Non-pigmented ciliary epithelial cell (primary cell): ENCODE measurements at places on chromosomes 12 and 14.

DNA sequence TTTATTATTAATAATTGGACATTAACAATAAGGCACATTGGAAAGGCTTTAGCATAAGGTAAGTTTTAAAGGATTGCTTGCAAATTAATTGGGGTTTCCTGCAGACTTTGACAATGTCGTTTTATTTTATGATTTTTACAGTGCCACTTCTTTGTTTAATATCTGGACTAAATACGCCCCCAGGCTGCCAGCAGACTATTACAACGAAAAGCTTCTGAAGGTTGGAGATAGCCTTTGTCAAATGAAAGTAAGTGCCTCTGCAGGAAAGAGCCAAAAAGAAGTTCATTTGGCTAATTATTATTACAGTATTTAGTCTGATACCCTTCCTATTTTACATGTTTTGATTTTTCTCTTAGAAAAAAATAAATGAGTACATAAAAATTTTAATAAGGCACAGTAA is 11.3 kb downstream of the CFAP54 start:
- DNase-seq, result no peak

DNA sequence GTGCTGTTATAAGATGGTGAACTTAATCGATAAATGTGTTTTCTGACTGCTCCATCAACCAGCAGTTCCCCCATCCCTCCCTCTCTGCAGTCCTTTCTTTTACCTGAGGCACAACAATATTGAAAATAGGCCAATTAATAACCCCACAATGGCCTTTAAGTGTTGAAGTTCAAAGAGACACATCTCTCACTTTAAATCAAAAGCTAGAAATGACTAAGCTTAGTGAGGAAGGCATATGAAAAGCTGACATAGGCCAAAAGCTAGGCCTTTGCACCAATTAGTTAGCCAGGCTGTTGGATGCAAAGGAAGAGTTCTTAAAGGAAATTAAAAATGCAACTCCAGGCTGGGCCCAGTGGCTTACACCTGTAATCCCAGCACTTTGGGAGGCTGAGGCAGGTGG is 43.7 kb downstream of the SAV1 start:
- no peak for DNase-seq

GRCh38 chr12:53096089-53096741 is 1.3 kb upstream of the IGFBP6 start:
- DNase-seq, result no peak

DNA sequence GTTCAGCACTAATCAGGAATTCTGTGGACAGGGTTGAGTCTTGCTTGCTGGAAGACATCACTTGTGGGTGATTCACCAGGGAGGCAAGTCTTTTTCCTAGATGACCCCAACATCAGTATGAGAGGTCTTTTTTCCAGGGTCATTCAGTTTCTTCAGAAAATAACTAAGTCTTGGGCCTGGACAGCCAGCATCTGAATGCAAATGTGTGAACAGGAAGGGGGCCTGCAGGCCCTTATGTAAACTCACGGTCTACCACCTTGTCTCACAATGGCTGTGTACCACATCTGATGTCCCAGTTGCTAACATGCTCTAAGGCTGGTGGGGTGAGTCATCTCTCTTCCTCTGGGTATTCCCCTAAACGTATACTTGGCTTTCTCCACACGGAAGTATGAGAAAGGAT is 79.2 kb downstream of the HECTD4 start:
- DNase-seq, result peak; percentile 64

DNA sequence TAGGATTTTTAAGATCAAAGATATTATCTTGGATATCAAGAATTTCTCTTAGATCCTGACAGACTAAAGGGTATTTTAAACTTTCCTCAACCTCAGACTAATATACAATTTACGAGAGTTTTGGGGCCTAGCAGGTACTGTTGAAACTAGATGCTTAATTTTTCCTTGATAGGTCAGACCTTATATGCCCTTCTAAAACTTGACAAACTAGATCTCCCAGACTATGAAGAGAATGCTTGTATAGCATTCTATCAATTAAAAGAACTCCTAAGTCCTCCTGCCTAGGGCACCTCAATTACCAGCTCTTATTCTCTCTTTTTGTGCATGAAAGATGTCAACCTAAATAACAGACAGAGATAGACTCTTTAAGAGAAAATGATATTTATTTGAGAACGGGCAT is 60.4 kb upstream of the TRIM9 start:
- DNase-seq, result no peak

DNA sequence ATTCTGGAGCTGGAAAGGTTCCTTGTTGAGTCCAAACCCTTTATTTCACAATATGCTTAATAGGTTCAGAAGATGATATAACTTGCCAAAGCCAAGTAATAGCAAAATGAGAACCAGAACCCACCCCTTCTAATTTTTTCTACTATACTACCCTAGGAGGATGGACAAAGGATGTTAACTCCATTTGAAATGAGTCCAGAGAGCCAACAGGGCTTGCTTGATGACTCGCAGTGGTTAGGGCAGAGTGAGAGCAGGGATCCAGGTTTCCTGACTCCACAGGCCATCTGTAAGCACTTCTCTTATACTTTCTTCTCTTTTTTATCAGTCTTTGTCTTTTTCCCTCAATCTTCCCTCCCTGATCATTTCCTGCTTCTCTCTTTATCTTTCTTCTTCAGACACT is 668.1 kb downstream of the MED13L start:
- DNase-seq, result no peak

GRCh38 chr12:72135021-72135301 is 137.2 kb upstream of the TRHDE start:
- no peak for DNase-seq

DNA sequence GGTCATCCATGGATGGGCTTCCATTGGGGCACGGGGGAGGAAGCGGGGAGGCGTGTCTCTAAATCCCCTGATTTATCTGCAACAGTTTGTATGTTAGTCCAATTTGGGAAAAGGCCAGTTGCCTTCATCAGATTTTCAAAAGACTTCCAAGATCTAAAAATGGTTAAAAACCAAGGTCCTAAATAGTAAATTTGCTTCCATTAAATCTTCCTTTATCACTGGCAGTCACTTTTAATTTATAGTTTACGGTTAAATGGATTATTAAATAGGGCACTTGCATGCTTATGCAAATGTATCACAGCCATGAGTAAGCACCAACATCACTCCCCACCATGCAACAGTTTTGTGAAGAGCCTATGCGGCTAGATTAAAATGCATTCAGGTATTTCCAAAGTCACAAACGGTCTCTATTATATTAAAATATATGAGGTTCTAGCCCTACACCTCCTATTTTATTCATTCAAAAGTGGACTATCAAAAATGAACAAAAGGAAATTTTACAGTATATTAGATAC is 108.2 kb upstream of the GPHB5 start:
- no peak for DNase-seq

DNA sequence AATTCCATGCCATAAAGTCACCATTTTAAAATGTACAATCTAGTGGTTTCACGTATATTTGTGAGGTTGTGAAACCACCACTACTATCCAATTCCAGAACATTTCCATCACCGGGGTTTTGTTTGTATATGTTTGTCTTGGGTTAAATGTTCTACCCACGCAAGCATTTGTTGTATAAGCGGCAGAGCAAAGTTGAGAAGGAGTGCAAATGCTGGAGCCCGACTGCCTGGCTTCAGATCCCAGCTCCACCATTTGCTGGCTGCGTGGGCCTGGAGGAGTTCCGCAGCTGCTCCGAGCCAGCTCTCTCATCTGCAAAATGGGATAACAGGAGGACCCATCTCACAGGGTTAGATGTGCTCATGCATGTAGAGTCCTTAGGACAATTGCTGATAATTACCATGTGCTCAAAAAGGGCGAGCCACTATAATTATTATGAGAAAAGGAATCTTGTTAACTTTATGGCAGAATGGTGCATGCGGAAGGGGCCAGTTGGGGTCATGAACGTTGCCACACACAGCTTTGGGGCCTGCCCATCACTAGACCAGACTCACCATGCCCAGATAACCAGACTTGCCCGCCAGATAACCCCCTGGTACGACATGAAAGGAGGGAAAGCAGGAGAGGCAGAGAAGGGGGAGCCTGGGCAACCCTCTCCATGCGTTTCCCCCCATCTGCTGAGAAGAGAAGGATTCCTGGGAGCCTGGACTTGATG is 6.4 kb downstream of the ACTN1 start:
- no peak for DNase-seq

DNA sequence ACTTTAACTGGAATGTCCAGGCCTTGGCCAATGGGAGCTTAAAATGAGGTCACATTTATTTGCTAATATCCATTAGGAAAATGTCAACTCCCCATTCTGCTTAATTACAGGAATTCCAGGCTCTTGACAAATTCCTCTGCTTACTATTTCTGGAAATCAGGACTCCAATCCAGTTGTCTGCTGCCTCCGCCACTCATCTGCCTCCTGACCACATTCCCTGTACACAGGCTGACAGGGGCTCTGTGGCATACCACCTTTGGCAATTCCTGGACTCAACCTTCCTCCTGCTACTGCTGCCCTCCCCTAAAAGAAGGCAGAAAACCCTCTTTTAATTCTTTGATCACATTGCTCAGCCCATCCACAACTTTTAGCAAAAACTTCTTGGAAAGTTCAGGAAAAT is 37.9 kb downstream of the KICS2 start:
- no peak for DNase-seq

GRCh38 chr12:25995906-25996305 is 37.4 kb downstream of the RASSF8 start:
- no peak for DNase-seq

GRCh38 chr12:4771172-4771959 is 51.2 kb downstream of the GALNT8 start:
- DNase-seq, result no peak

GRCh38 chr14:84927096-84927827 is 602.7 kb upstream of the FLRT2 start:
- peak; percentile 5 for DNase-seq

- DNase-seq, result no peak
These were observed 42.7 kb downstream of the TMEM121 start for GRCh38 chr14:105568859-105569766.

- no peak for DNase-seq
These were observed 14.9 kb downstream of the SLC35E3 start for GRCh38 chr12:68760806-68761441.

DNA sequence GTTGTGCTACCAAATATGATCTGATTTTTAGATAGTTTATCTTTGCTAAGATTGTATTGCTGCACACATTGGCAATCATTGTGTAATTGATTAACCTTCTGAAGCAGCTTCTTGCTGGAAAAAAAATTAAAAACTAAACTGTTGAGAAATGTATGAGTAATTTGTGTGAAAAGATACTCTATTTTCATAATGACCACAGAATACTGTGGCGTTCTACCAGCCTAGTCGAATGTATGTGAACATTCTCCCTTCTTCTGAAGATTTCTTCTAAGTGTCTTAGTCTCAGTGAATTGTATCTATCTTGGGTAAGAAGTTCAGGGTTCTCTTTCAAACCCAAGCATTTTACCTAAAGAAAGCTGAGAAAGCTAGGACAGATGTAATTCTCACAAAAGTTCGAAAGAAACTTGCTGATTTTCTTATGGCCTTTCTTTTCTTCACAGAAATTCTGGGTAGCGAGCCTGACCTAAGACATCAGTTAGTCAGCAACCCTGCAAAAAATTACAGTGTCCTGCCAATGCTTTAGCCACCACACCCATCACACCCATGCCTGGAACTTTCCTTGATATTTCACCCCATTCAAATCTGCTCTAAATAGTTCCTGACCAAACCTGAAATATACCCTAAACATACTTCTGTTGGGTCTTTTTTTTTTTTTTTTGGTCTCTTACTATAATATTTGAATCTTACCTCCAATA is 27.1 kb upstream of the C12orf71 start:
- DNase-seq, result no peak

DNA sequence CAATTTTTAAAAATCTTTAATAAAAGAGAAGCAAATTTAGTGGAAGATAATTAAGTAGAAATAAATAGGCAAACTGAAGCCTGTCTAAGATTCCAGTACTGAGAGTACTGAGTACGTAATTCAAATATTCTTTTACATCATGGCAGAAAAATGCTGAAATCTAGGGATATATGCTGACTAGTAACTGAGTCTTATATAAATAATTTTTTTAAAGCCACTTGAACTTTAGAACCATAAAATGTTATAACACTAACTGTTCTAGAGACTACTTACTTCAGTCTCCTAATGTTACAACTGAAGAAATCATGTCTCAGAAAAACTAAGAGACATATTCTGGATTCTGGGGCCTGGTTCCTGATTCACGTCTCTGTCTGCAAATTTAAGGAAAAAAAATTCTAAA is 230.6 kb upstream of the PLEKHG7 start:
- no peak for DNase-seq

- DNase-seq, result no peak
These were observed 4.8 kb downstream of the KITLG start for GRCh38 chr12:88575361-88575970.

DNA sequence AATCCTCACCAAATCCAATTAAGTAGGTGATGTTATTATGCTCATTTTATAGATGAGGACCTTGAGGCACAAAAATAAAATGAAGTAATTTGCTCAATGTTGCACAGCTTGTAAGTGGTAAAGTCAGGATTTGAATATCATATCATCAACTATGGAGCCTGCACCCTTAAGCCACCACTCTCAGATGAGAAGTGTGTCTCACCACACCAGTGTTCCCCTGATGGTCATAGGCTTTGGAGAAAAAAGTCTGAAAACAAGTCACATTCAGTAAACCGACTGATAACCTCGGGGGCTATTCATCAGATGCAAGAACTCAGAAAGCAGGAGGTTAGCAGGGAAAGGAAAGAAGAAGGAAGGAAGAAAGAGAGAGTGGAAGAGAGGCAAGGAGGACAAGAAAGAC is 2.8 kb downstream of the TSHR start:
- no peak for DNase-seq

- DNase-seq, result no peak
These were observed 39.9 kb downstream of the NOS1 start for GRCh38 chr12:117321572-117321971.

- no peak for DNase-seq
These were observed 281.9 kb downstream of the ACSS3 start for GRCh38 chr12:81359736-81360135.

DNA sequence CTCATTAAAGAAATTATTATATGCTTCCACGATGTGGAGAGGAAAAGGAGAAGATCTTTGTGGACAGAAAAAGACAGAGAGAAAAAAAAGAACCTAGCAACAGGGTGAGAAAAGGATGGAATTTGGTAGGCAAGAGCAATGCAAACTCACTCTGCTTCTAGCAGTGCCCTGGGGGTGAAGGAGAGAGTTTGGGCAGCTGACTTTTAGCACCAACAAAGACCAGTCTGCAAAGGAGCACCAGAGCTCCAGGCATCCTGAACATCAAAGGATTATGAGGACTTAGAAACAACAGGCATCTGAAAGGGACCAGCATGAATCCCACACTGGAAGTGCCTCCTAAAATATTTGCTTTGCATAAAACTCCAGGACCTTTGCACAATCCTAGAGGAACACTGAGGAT is 32.8 kb upstream of the RERG start:
- DNase-seq, result no peak
